ENCODE measurements at places on chromosomes 5 and 9.
A peak's percentile ranks its signal among the peaks of the same experiment; 100 is the strongest.

GRCh38 chr5:124260921-124261515, 485.4 kb downstream of the ZNF608 start:
- no peak for DNase-seq

DNA sequence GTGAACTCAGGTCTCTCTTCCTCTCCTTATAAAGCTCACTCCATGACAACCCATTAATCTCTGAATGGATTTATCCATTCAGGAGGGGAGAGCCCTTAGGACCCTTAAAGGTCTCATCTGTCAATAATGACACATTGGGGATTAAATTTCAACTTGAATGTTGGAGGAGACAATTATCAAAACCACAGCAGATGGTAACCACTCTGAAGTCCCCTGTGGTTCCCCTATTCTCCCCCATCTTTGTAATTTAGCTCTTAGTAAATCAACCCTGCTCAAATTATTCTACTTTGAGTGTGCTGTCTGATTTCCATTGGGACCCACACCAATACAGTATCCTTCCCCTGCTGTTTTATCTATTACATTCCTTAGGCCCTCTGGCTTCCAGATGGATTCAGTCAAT, 72.0 kb upstream of the RAI14 start:
- DNase-seq = no peak

GRCh38 chr5:42745856-42746255, 10.8 kb upstream of the CCDC152 start:
- no peak for DNase-seq

- DNase-seq = no peak
Measured at GRCh38 chr9:109026306-109026705, 13.0 kb upstream of the CTNNAL1 start.

GRCh38 chr9:116452634-116453033, 234.5 kb upstream of the TRIM32 start:
- DNase-seq = no peak

DNA sequence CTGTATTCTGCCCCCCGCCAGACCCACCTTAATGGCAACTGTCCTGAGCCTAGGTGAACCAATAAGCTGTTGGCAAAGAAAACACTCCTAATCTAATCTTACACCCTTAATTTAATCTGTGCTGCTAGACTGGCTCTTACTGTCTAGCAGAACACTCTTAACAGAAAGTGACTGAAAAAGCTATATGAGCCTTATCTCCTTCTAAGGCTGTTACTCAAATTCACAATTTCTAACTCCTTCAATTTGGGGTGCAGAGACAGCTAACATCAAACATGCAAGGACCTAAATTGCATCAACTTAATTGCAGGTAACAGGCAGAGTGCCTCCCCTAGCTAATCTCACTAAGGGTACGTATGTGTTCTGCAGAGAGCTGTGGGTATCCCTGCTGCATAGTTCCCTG, 49.5 kb upstream of the MAP1B start:
- no peak for DNase-seq

DNA sequence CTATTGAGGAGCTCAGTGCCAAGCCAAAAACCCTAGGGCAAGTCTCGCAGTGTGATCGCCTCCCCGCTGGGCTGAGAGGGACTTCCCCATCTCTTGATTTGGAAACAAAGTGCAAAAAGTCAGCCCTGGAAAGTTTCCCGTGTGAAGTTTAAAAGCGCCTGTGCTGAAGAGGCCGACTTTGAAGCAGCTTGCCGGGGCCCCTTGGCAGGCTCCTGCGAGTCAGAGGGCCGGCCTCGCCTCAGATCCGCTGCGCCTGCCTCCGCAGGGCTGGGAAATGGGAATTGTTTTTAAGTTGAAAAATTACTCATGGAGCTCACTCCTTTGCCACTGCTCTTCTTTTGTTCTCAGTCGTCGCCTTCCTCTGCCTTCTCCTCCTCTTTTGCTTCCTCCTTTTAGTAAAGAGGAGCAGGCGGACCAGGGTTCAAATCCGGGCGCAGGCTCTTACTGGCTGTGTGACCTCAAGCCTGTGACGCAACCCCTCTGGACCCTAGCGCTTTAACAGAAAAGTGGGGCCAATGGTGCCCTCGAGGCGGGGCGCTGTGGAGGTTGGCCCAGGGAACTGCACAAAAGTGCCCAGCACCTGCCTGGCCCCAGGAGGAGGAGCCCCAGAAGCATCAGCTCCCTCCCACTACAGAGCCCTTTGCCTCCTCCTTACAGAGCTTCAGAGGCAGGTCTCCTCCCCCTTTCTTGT, 14.7 kb upstream of the LHX2 start:
- no peak for DNase-seq

DNA sequence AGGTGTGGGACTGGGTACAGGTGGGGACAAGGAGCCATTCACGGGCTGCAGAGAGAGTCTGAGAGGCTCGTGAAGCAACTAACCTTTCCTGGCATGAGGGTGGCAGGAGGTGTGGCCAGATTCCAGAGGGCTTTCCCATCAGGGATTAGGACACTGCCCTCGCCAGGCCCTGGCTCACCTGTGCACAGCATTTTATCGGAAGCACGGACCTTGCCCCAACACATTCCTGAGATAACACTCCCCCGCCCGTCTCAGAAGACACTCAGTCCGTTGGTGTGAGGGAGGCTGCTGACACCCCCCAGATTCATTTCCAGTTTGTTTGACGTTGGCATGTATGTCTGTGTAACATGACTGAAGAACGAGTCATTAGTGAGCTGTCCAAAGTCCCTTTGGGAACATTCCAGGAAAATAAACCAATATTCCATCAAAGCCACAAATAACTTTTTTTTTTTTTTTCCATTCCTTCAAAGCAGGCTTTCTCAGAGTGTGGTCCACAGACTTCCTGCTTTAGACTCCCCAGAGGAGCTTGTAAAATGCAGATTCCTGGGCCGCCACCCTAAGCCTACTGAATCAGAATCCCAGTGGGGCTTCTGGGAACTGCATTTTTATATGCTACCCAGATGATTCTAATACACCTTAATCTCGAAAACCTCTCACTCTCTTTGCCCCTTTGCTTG, 23.4 kb downstream of the WWC1 start:
- peak; percentile 68 for DNase-seq

DNA sequence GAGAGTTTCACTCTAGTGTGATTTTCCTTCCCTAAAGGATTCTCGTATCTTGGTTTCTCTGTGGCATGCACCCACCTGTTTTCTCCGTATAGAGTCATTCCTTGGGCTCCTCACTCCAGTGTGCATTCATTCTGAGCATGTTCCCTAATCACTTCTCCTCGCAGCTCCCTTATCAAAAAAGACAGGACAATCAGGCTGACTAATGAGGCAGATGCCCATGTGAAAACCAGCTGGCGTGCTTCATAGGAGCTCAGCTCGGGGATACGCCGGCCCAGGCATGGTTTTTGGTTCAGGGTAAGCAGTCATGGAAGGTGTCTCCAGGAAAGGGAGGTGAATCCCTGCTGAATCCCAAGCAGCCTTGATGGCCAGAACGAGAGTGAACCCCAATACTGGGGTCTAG, 41.2 kb upstream of the INSYN2B start:
- no peak for DNase-seq

DNA sequence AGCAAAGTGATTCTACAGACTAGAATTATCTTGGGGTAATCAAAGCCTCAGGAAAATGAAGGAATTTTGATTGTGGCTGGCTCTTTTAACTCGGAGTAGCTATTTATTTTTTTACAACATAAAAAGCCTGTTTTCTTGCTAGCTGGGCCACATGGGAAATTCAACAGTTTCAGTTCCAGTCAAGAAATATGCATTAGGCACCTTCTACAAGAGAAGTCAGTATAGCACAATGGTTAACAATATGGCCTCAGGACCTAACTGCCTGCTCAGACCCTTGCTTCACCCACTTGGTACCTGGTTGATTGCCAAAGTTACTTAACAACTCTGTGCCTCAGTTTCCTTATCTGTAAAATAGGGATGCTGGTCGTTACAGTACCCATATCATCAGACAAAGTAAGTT, 586.2 kb downstream of the ZNF608 start:
- DNase-seq = no peak

All from HTR-8/SVneo (cell line).